ENCODE measurements at places on chromosomes 12 and 14.

DNA sequence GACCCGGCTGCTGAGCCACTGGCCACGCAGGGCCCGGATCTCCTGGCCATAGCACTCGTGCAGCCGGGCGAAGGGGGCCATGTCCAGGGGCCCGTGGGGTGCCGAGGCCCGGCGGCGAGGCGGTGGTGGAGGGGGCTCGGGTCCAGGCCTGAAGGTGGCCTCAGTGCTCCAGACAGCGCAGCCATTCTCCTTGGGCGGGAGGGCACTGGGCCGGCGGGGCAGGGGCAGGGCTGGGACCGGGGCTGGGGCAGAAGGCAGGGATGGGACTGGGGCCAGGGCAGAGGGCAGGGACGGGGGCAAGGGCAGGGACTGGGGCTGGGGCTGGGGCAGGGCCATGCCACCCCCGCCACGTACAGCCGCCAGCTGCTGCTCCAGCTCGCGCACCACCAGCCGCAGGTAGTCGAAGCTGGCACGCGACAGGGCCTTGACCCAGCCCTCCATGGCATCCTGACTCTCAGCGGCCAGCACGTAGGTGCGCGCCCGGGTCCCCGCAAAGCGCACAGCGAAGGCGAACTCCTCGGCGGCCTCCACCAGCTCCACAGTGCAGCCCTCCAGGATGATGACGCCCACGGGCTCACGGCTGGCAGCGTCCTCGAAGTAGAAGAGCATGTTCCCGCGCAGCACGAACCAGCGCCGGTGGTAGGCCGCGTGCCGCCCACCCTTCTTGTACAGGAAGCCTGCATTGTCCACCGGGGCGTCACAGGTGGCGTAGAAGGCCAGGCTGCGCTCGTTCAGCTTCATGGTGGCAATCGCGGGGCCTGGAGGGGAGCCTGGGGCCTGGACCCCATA, 6.0 kb downstream of the PHETA1 start:
- DNase-seq, result no peak

DNA sequence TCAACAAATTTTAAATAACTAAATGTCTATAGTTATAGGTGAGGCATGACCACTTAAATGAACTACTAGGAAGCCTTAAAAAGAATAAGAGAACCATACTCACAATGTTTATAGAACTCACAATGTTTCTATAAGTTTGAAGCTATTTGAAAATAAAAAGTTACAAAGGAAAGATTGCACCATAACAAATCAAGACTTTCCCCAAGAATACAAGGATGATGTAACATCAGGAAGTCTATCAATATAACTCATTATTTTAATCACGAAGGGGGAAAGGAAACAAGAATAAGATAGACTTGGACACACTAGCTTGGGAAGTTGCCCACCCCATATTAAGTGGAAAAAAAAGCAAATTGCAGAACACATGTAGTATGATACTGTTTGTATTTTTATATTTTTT, 26.9 kb downstream of the TMEM233 start:
- DNase-seq, result no peak

- no peak for DNase-seq
These were observed 505 bp upstream of the HEBP1 start for GRCh38 chr12:13000616-13000924.

GRCh38 chr14:71661441-71661840, 270.8 kb upstream of the RGS6 start:
- no peak for DNase-seq

GRCh38 chr12:11749943-11750690, 100.6 kb downstream of the ETV6 start:
- no peak for DNase-seq

DNA sequence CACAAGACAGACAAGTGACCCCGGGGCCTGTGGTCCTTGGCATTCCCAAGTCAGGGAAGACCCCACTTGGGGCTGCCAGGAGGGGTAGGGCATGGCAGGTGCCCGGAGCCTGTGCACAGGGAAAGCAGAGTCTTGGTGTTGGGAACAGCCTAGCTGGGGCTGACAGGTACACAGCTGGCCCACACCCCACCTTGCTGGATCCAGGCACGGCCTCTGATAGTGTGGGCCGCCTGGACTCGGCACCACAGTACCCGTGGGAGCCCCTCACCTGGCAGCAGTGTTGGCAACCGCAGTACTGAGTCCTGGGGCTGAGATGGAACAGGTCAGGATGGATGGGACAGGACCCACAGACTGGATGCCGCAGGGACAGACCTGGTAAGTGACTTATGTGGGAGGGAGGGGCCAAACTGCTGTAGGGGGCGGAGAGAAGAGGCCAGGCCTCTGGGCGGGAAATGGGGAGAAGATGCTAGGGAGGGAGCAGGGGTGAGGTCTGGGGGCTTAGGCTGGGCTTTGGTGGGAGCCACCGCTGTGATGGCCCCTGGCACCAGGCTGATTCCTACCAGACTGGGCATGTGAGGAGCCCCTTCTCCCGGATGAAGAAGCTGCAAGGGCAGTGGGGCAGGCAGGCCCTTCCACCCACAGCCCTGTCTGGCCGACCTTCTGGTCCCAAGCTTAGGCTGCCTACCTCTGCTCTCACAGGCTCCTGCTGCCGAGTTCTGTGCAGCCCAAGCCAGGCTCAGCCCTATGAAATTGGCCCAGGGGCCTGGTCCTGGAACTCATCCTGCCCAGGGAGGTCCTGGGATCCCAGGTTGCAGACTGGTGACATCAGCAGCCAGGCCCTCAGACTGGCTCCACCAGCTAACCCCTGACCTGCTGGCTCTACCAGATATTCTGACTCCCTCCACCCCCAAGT, at the start of gene TGM1:
Gene TGM1, minus strand, starts transcription at position 357 of the 913 bp plus-strand sequence. CDS start 825 bp downstream, outside the sequence.
- no peak for DNase-seq

DNA sequence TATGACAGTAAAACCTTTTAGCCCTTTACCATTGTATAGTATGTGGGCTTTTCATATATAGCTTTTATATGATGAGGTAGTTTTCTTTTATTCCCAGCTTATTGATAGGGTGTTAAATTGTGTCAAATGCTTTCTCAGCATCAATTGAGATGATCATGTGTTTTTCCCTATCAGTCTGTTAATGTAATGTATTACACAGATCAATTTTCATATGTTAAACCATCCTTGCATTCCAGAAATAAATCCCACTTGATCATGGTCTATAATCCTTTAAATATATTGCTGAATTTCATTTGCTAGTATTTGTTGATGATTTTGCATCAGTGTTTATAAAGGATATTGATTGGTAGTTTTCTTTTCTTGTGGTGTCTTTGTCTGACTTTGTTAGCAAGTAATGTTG, 603.9 kb downstream of the TRHDE start:
- DNase-seq, result no peak

GRCh38 chr14:52259434-52259833, 8.1 kb upstream of the PTGDR start:
- DNase-seq, result no peak

- no peak for DNase-seq
These were observed 13.9 kb downstream of the ARPC3 start for GRCh38 chr12:110436231-110436630.

DNA sequence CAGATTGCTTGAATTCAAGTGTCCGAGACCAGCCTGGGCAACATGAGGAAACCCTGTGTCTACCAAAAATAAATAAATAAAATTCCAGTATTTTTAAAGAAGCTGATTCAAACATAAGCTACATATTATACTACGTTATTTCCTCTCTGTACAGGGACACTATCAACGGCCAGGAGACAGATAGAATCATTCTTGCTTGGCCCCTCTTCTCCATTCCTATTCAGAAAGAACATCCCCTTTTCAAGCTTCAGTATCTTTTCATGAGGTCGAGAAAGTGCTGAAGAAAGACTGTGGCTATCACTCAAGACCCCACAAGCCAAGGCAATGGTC, 314 bp upstream of the DHRS7 start:
- no peak for DNase-seq

- DNase-seq, result no peak
These were observed 307.8 kb downstream of the NOVA1 start for GRCh38 chr14:26289891-26290486.

DNA sequence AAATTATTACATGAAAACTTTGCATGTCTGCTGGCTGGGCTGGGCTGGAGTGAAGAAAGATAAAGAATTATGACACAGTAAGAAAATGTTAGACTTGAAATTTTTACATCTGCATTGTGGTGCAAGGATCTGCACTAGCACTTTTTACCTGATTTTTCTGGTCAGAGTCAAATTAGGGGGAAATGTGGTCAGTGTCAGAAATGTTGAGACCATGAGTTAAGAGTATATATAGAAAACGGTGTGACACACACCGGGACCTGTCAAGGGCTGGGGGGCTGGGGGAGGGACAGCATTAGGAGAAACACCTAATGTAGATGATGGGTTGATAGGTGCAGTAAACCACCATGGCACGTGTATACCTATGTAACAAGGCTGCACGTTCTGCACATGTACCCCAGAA, 90.3 kb downstream of the IGF1 start:
- DNase-seq, result no peak

- no peak for DNase-seq
These were observed 8.3 kb downstream of the TMX1 start for GRCh38 chr14:51248016-51248987.

GRCh38 chr14:103008768-103009357, 48.5 kb downstream of the CDC42BPB start:
- DNase-seq, result no peak

DNA sequence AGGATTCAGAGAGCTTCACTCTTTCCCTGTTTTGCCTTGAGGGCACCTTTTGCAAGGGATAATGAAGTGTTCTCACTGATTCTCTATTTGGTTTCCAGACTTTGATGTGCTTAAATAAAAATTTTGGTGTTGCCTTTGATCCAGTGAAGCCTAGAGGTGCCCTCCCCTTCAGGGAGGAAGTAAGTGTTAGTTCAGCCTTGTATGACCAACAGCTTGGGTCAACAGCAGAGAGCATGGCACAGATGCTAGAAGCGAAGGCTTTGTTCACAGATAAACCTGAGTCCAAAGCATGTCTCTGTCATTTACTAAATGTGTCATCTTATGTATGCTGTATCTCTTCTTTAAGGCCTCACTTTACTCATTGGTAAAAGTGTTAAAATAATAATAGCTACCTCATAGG, 52.8 kb upstream of the STXBP6 start:
- DNase-seq, result no peak

- no peak for DNase-seq
These were observed 13.7 kb downstream of the HRK start for GRCh38 chr12:116867523-116867922.

GRCh38 chr12:510071-510825, 50.5 kb downstream of the B4GALNT3 start:
- DNase-seq, result no peak

- DNase-seq, result no peak
These were observed 24.7 kb upstream of the ANO6 start for GRCh38 chr12:45191239-45191638.

- no peak for DNase-seq
These were observed 173.7 kb upstream of the EGLN3 start for GRCh38 chr14:34124585-34124984.

- no peak for DNase-seq
These were observed 2.4 kb downstream of the AGAP2 start for GRCh38 chr12:57735952-57736740.

DNA sequence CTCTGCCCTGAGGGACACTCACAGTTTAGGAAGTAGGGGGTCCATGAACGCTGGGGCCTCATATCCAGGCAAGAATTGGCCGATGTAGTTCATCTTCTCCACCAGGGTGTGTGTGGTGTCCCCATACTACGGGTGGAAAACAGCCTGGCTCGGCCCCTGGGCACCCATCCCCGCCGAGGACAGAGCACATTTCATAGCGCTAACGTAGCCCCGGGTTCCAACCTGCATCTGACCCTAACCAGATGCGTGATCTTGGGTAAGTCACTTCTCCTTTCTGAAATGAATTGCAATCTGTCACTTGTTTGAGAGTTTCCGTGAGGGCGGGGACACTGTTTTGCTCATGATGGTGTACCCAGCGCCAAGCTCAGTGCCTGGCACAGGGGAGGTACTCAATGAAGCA, 9.0 kb downstream of the HPD start:
- no peak for DNase-seq

DNA sequence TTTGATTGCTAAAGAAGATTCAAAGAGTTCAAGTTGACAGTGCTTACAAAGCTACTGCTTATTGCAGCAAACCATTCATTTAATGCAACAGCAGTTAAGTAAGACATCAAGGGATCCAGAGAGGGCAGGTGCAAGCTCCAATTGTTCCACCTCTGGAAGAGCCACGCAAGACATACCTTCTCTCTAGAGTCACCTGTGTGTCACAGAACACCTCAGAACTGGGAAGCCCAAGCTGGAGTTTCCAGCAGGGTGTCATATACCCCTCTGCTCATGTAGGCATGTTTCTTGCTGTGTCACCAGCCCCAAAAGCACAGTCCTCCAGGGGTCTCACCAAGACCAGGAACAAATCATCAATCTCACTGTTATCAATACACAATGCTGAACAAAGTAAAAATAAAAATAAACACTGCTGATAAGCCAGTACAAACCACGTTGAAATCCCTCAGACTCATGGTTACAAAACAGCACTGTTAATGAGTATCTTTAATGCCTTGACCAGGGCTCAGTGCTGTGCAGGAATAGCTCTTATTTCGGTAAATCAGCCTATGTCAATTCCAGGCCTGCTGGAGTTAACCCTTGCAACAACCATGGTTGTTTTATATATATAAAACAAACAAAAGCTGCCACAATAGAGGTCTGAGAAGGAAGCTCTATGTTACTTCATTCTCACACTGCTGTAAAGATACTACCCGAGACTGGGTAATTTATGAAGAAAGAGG, 37.4 kb upstream of the BATF start:
- no peak for DNase-seq

DNA sequence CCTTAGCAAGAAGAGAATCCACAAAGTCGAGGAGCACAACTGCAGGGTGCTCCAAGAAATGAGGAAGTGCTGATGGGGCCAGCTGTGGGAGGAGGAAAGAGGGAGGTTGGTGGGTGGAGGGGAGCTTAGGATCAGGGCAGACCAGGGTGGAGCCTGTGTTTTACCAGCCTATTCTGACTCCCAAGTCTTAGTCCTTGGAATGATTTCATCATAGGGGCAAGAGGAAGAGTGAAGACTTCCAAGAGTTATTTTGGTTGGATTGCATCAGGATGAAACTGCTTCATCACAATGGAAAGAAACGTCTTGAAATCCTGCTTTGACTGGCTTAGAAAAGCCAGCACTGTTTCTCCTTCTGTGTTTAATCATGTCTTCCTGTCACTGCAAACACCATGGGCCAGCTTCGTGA, 194.0 kb downstream of the DPF3 start:
- no peak for DNase-seq

DNA sequence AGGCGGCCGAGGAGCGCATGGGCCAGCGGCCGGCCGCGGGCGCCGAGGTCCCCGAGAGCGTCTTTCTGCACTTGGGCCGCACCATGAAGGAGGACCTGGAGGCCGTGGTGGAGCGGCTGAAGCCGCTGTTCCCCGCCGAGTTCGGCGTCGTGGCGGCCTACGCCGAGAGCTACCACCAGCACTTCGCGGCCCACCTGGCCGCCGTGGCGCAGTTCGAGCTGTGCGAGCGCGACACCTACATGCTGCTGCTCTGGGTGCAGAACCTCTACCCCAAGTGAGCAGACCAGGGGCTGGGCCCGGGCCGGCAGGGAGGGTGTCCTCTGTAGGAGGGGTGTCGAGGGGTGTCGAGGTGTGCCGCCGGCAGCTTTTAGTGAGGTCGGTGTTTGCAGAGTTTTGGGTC, 4.1 kb downstream of the TNFAIP2 start:
- no peak for DNase-seq

Measured in stimulated activated CD8-positive, alpha-beta memory T cell treated with anti-CD3 and anti-CD28 coated beads, Interleukin-2, amount 100 ng/mL, for 48 hours (primary cell).